Hematopoietic multipotent progenitor cell treated with erythropoietin and hydrocortisone succinate and interleukin-3 and kit ligand, for 17 days (in vitro differentiated cells): ENCODE measurements at places on chromosomes 5 and 9.

DNA sequence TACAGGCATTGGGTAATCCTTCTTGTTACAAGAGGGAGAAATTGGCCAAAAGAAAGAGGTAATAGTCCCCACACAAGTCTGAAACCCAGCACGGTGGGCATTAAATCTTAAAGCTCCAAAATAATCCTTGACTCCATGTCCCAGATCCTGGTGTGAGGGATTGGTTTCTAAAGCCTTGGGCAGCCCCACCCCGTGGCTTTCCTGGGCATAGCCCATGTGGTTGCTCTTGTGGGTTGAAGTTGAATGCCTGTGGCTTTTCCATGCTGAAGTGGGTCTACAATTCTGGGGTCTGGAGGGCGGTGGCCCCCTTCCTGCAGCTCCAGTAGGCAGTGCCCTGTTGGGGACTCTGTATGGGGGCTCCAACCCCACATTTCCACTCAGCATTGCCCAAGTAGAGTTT lies 91.8 kb upstream of the LARP1 start:
- DNase-seq = no peak

- no peak for DNase-seq
These were observed 88.9 kb downstream of the SLF1 start for GRCh38 chr5:94707359-94707758.

- DNase-seq = no peak
These were observed 25.3 kb upstream of the ENHO start for GRCh38 chr9:34547960-34548611.

DNA sequence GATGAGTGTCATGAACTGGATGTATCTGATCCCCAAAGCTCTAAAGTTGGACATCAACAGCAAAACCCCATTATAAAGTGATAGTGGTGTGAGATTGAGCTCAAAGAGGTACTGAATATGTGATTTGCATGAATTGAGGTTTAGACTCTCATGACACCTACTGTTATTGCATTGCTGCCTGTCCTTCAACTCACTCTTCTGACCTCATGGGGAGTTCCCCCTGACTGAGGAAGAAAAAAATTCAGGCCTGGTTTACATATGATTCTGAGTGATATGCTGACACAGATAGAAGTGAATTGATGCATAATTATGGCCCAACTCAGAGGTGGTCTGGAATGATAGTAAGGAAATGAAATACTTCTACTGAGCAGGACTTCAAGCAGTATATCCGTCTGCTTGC lies 76.2 kb upstream of the CHD1 start:
- no peak for DNase-seq

- no peak for DNase-seq
These were observed 40.7 kb downstream of the TLR4 start for GRCh38 chr9:117744856-117745389.

DNA sequence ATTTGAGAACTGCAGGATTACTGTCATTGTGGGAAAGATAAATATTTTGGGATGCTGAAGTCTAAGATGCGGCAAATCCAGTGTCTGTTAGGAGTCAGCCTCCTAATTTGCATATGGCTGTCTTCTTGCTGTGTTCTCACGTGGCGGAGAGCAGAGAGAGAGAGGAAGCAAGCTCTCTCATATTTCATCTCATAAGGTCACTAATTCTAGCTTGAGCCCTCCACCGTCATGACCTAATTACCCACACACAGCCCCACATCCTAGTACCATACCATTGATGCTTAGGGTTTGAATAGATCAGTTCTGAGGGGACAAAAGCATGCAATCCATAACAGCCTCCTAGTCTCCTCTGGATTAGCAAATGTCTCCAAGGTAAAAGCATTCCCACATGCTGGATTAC lies 124.5 kb downstream of the CDH12 start:
- DNase-seq = no peak

- DNase-seq = no peak
These were observed 32.0 kb downstream of the SEMA5A start for GRCh38 chr5:9513827-9514226.

GRCh38 chr5:170597872-170598271 lies 94.1 kb downstream of the KCNIP1 start:
- no peak for DNase-seq

GRCh38 chr5:143258559-143259253 lies 144.8 kb downstream of the NR3C1 start:
- DNase-seq = no peak

GRCh38 chr5:174589011-174589410 lies 135.4 kb upstream of the MSX2 start:
- no peak for DNase-seq

GRCh38 chr9:92607773-92608172 lies 62.2 kb downstream of the IPPK start:
- DNase-seq = no peak

GRCh38 chr9:34500623-34501267 lies 22.0 kb downstream of the ENHO start:
- peak; percentile 74 for DNase-seq

DNA sequence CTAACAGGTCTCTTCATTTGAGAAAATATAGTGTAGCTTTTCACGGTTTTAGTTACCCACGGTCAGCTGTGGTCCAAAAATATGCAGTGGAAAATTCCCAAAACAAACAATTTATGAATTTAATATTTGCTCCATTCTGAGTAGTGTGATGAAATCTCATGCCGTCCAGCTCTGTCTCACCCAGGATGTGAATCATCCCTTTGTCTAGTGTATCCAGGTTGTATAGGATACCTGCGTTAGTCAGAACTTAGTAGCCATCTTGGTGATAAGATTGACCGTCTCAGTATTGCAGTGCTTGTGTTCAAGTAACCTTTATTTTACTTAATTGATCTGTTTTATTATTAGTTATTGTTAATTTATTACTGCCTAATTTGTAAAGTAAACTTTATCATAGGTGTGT lies 41.1 kb downstream of the NDUFS4 start:
- DNase-seq = no peak

DNA sequence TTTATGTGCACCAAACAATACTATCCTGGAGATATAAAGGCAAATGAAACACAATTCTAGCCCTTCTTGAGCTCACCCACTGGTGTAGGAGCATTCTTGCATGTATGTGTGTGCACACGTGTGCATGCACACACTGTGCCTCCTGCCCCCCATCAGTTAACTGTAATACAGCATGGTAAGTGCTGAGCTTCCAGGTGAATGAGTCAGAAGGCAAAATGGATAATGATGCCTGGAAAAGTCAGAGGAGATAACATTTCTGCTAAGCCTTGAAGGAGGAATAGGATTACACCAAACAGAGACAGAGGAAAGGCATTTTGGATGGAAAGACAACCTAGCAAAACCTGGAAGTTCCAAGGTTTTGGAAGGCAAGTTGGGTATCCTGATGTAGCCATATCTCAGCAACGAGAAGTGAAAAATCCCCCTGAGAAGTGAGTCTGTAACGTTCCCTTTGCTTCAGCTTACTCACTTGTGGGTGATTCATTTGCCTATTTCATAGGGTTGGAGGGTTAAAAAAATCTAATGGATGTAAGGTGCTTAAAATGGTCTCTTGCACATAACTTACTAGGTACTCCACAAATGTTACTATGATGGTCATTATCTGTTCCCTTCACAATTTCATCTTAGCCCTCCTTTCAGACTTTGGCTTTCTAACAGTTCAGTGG lies 101.4 kb upstream of the STC2 start:
- no peak for DNase-seq

GRCh38 chr5:181192337-181193046 lies 12.5 kb downstream of the TRIM7 start:
- DNase-seq = no peak
